ENCODE measurements at places on chromosomes 11 and 22.

GRCh38 chr22:44627521-44628139 is 74.4 kb upstream of the PRR5 start:
- no peak for DNase-seq

DNA sequence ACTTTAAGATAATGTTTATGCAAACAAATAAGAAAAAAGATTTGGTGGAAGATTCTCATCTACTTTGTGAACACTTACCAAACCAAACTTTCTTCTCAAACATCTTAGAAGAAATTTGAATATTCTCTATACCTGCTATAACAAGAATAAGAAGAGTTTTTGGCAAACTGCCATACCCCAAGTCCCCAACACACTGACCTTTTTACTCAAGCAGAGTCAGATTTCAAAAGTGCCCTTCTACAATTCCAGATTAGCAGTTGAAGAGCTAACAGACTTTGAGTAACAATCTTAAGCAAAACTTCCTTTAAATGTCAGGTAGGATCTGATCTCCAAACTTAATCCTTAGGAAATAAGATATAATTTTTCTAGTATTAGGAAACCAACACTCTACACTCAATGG is 33.9 kb downstream of the TSG101 start:
- DNase-seq, result no peak

GRCh38 chr11:21820176-21820575 is 372.7 kb upstream of the ANO5 start:
- DNase-seq, result no peak

DNA sequence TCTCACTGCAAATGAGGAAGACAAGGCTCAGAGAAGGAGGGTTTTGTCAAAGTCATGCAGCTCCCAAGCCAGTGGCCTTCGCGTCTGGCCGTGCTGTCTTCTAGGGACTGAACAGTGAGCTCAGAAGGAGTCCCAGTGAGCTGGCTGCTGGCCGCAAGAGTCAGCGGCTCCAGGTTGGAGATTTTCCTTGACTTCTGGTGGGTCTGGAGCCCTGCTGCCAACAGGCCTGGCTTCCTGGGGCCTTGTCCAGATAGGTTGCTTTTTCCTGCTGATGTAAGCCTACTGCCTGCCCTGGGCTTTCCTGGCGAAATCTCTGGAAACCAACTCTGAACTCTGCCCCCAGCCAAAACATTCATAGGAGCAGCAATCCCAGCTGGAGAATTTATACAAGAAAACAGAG is 272.7 kb upstream of the CADM1 start:
- DNase-seq, result no peak

GRCh38 chr11:30434901-30435300 is 112.0 kb downstream of the ARL14EP start:
- DNase-seq, result no peak

Data from pulmonary artery endothelial cell (primary cell).